NCI-H460 (cell line): ENCODE measurements at places on chromosomes 1 and 21. TPM values are rescaled to one million over a fixed set of nuclear protein-coding genes. Genes with fewer than 3 reads are reported as not detected.

SERPINC1 gene
- 0.17 TPM in 1 of 2 replicates, not detected in the other for total RNA-seq

SPRR2B gene
- total RNA-seq: not detected in 2 replicates

MCOLN3 gene
- 0.49 and 0.67 TPM in 2 replicates for total RNA-seq

ARHGEF10L gene
- total RNA-seq: 3.3 and 3.8 TPM in 2 replicates

HSPB7 gene
- total RNA-seq: not detected in 2 replicates

LINGO4 gene
- total RNA-seq: not detected in 2 replicates

RASAL2 gene
- total RNA-seq: 6.8 and 6.9 TPM in 2 replicates

VTCN1 gene
- not detected in 2 replicates for total RNA-seq

RPE65 gene
- 4.1 and 5.0 TPM in 2 replicates for total RNA-seq

CFAP126 gene
- not detected in 2 replicates for total RNA-seq

SYCP1 gene
- total RNA-seq: not detected in 2 replicates

C4BPB gene
- total RNA-seq: not detected in 2 replicates

GRCh38 chr1:44672254-44672955 lies 1.9 kb downstream of the TMEM53 start:
- no peak for DNase-seq

- DNase-seq: no peak
Measured at GRCh38 chr1:244011271-244011670, 39.8 kb upstream of the ZBTB18 start.

DNA sequence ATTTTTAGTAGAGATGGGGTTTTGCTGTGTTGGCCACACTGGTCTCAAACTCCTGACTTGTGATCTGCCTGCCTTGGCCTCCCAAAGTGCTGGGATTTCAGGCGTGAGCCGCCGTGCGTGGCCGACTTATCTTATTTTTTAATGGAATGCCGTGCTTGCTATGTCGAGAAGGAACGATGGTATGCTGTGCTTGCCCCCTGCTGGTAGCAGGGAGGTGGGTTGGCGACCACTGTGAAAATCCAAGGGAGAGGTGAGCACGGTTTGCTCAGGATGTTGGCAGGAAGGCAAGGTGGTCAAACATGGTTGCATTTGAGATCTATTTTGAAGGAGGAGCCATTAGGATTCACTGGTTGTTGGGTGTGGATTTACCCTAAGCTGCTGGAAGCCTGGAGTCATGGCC lies 45.8 kb upstream of the RCC2 start:
- DNase-seq: no peak

GRCh38 chr1:88341447-88341846 lies 342.6 kb upstream of the PKN2 start:
- DNase-seq: no peak

- no peak for DNase-seq
Measured at GRCh38 chr1:90952906-90953305, 68.9 kb downstream of the ZNF644 start.

DNA sequence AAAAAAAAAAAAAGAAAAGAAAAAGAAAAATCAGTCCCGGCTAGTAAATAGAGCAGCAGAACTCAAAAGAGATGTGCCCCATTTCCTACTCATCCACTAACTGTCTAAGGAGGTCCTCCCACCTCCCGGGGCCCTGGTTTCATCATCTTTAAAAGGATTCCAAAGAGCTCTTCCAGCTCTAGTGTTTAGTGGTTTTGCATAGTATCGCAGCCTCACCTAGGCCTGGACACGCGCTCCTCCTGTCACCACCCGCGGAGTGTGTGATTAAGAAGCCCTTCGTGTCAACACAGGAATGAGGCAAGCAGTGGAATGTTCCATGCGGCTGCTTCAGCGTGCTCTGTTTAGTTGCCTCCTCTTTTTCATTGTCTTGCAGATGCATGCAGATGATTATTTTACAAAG lies 49.0 kb downstream of the LBR start:
- no peak for DNase-seq

DNA sequence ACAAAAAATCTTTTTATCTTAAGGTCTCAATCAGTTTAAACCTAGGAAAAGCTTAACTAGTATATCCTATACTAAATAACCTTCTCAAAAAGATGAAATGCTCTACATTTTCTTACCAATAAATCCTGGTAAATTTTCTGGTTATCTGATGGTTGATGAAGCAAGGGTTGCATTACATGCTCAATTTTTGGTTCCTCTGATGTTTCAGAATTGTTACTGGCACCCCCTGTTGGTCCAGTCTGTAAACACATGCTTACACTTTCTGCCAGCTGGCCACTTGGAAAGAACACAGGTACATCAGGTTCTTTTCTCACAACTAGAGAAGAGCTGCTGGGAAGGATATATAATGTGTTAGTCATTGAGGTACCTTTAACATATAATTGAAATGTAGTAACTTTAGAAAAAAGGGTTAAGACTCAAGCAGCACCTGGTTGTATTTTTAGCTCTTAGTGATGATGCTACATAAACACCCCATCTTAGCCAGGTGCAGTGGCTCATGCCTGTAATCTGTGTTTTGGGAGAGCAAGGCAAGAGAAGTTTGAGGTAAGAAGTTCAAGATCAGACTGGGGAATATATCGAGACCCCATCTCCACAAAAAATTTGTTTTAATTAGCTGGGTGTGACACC lies 30.9 kb upstream of the TAL1 start:
- DNase-seq: peak; percentile 29

DNA sequence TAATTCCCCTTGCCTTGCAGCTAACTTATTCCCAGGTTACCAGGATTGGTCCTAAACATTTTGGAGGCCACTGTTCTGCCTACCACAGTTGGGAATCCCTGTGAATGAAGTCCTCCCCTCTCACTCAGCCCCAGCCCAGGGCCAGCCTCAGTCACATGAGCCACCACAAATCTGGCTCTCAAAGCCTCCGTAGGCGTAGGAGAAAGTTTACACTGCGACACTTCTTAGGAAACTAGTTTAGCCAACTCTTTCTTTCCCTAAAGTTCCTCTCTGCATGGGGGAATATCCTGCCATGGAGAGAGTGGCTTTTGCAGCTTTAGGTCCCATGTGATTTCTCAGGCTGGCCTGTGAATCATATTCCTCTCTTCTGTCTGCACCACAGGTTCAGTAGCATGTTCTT lies 45.7 kb upstream of the ETV3 start:
- DNase-seq: no peak

- DNase-seq: no peak
Measured at GRCh38 chr1:84842748-84843231, 50.2 kb downstream of the LPAR3 start.

GRCh38 chr1:119582801-119583200 lies 65.3 kb downstream of the ZNF697 start:
- peak; percentile 19 for DNase-seq

DNA sequence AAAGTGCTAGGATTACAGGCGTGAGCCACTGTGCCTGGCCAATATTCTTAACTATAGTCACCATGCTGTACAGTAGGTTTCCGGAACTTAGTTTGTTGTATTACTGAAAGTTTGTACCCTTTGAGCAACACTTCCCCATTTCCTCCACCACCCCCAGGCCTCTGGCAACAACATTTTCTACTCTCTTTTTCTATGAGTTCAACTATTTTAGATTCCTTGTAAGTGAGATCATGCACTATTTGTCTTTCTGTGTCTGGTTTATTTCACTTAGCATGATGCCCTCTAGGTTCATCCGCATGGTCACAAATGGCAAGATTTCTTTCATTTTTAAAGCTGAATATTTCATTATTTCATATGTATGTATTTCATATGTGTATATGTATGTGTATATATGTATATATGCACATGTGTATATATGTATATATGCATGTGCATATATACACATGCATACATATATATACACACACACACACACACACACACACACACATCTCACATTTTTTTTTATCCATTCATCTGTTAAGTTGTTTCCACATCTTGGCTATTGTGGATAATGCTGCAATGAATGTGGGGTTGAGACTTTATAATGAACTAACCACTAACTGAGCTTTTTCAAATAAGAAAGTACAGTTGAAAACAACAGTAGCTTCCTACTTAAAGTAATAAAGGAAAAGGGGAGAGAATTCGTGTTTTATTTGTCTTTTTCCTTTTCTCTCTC lies 256.8 kb upstream of the C1orf105 start:
- no peak for DNase-seq

DNA sequence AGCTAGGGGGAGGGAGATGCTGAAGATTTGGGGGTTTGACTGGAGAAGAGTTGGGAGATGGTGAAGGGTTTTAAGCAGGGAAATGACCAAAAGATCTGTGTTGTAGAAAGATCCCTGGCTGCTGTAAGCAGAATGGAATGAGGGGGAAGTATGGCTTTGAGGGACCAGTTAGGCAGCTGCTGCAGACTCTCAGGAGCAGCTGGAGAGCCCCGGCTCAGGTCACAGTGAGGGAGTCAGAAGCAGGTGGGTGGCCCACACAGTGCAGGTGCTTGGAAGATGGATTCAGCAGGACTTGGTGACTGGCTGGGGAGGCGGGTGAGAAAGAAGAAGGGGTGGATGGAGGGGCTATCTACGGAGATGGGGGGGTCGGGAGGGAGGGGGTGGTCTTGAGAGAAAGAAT lies 35.7 kb downstream of the EDN2 start:
- no peak for DNase-seq

DNA sequence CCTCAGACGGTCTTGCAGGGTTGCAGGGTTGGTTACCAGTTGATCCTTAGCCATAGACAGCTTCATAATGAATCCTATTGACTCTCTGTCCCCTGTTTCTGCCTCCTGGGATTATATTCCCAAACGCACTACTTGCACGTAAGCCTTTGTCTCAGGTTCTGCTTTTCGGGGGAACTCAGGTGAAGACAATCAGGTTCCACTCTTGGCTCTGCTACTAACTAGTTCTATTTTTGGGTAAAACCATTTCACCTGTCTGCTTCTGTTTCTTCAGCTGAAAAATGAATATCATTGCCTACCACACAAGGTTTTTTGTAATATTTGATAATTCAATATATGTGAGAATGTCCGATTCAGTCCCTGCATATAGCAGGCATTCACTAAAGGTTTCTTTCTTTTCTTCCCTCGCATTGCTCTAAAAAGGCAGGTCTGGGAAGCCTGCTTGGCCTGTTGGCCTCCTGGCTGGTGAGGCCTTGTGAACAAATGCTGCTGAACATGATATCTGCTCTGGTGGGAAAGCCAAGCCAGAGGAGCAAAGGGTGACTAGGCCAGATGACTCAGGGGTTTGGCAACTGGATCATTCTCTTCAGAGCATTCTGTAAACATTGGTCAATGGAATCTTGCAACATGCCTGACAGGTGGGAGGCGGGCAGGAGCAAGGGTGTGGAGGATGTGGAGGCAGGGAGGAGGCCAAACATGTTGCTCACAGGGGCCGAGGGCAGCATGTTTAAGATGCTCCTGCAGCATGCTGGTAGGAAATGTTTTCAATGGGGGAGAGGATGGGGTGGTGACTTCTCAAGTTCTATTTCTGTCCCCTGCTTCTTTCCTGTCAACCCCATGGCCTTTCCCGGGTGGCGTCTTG lies 23.8 kb downstream of the IER5 start:
- DNase-seq: peak; percentile 92

DNA sequence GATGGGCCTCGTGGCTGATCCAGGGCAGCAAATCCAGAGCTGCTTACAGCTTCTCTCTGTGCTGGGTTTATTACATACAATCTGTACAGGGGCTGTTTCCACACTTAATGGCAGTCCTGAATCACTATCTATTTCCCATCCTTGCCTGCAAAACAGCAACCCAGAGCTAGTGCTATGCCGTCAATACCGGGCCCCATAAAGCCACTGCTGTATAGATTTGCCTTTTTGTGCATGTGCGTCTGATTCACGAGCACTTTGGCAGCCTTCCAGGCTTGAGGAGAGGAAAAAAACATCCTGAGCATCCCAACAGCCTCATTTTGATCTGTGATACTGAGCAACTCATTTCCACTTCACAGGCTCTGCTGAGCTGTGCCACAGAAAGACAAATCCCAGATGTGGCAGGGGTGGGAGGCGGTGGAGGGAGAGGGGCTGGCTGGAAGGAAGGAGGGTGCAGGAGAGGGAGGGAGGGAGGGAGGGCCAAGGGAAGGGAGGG lies 65.2 kb upstream of the TARBP1 start:
- peak; percentile 46 for DNase-seq

- DNase-seq: peak; percentile 94
Measured at GRCh38 chr1:8873506-8874229, 4.8 kb downstream of the ENO1 start.

GRCh38 chr1:3821447-3821846 lies 25.1 kb upstream of the LRRC47 start:
- DNase-seq: no peak

- DNase-seq: no peak
Measured at GRCh38 chr1:204726478-204726877, 40.9 kb upstream of the LRRN2 start.

- no peak for DNase-seq
Measured at GRCh38 chr1:222761083-222761482, 24.1 kb downstream of the FAM177B start.

DNA sequence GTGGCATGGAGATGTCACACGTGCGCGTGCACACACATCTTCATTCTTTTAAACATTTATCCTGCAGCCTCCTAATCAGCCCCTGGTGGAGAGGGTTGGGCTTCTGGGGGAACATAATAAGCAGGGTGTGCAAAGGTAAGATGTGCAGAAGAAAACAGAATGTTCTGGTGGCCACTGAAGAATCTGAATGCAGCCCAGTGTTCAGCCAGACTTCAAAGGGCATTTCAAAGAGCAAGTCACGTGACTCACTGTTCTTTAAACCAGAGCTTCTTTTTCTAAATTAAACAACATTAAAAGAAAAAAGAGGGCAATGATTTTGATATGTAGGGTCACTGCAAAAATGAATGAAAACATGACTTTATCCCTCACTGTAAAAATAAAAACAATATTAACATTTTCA lies 89.8 kb downstream of the ABCA4 start:
- no peak for DNase-seq
